ENCODE measurements at places on chromosomes 7 and 10.

- no peak for DNase-seq
Measured at GRCh38 chr7:96713037-96713436, 3.4 kb upstream of the SEM1 start.

DNA sequence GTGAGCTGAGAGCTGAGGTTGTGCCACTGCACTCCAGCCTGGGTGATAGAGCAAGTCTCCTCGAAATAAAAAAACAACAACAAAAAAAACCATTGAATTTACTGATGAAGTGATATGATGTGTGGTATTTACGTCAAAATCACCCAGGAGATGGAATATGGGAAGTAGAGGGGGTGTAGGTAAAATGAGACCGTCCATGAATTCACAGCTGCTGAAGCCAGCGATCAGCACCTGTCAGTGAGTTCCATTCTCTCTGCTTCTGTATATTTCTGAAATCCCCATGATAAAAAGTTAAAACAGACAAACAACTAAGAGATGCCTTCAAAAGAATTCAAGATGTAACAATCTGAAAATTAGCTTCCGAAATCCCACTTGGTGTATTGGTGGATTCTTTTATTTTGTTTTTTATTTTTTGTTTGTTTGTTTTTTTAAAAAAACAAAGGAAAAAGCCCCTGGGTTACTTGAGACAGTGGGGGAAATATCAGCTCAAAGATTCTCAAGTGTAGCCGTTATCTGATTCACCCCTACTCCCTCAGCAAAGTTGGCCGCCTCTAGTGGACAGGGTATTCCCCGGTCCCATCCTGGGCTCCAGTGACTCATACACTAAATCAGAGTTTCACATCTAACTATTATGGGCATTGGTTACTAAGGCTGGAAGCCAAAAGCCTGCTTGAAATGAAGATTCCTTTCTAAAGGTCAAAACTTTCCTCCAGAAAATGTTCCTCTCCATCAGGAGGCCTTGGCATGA, 76.4 kb downstream of the MAP3K8 start:
- no peak for DNase-seq

GRCh38 chr7:105003275-105003674, 10.7 kb upstream of the KMT2E start:
- no peak for DNase-seq

DNA sequence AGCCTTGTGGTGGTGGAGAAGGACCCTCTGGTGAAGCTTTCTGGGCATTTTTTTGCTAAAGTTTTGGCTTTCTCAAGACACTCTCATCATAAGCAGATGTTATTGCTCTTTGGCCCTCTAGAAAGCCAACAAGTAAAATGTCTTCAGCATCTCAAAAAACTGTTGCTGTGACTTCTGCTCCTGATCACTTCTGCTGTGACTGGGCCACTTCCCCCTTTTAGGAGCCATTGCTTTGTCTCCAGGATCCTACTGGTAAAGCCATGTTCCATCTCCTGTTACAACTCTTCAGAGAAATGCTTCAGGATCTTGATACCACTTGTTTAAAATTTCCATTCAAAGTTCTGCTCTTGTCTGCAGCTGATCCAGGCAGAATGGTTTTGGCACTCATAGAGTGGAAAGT, 10.9 kb downstream of the PARP12 start:
- DNase-seq = no peak

- DNase-seq = no peak
Measured at GRCh38 chr10:109924967-109925620, 1.8 kb upstream of the XPNPEP1 start.

- no peak for DNase-seq
Measured at GRCh38 chr10:95499482-95499989, 61.6 kb downstream of the SORBS1 start.

DNA sequence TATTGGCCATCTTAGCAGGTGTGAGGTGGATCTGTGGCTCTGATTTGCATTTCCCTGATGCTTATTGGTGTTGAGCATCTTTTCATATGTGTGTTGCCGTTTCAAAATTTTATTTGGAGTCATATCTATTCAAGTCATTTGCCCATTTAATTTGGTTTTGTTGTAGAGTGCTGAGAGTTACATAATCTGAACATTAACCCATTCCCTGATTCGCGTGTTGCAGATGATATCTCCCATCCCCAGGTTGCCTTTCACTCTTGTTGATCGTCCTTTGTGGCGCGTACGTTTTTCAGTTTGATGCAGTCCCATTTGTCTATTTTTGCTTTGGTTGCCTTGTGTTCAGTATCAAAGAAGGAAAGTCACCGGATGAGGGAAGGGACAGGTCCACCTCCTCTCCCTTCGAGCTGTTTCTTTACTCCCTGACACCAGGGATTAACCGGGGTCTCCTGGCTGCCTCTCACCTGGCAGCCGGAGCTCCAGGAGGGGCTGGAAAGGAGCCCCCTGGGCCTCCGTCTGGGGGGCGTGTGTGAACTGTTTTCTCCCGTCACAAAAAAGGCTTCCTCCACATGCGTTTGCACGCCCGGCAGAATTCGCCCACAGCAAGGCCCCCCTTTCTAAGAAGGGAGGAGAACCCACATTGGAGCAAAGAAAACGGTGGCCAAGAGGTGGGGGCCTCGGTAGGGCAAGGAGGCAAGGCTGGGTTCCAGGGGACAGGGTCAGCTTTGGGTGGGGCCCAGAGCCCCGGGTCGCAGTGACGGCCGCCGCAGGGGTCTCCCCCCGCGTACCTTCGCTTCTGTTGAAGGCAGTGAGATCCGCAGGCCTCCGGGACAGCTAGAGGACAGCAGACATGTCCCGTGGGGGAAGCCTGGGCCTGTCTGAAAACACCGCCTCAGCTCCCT, 8.3 kb downstream of the MNX1 start:
- DNase-seq = no peak

DNA sequence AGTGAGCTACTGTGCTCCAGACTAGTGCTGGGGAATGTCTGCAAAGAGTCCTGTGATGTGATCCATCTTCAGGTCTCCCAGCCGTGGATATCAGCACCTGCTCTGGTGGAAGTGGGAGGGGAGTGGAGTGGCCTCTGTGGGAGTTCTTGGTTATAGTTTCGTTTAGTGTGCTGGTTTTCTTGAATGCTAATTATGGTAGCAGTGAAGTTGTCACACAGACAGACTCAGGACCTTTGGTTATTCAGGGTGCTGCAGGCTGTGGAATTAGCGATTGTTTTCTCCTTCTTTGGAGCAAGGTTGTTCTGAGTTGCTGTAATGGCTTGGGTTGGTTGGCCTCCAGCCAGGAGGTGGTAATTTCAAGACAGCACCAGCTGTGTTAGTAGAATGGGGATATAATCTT, 132.7 kb upstream of the HGF start:
- DNase-seq = no peak

GRCh38 chr10:110980807-110981206, 61.4 kb downstream of the SHOC2 start:
- DNase-seq = no peak

DNA sequence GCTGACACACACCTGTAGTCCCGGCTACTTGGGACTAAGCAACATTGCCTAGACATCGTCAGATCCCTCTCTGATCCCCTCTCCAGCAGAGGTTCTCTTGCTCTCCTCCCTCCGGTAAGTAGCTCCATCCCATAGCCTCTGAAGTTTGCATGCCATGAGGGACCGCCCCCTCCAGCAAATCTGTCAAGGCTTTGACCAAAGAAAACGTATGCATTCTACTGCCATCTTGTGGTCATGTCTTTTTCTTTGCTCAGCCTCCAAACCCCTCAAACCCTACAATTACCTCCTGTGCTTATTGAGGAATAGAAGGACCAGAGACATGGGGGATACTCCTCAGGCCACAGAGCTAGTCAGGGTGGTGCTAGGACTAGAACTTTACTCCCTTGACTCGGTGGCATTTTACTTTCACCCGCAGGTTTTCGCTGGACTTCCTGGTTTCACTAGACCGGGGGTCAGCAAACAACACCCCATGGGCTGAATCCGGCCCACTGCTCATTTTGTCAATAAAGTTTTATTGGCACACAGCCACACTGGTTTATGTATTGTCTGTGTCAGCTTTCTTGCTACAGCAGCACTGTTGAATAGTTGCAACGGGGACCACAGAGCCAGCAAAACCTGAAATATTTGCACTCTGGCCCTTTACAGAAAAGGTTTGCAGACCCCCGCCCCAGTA, 202.6 kb upstream of the FOXK1 start:
- peak; percentile 34 for DNase-seq

Data from frontal cortex (tissue), 4 donors.